ENCODE measurements at places on chromosomes 5 and 9. TPM values are rescaled to one million over a fixed set of nuclear protein-coding genes. Genes with fewer than 3 reads are reported as not detected.

The PCDHGA12 gene
- 4.7 TPM for total RNA-seq

The STRBP gene
- 9.7 TPM for total RNA-seq

The TMEM232 gene
- not detected for total RNA-seq

The C5orf52 gene
- not detected for total RNA-seq

The GRM6 gene
- not detected for total RNA-seq

The GRIA1 gene
- total RNA-seq, result not detected

The SPRY4 gene
- 55.6 TPM for total RNA-seq

The ZNF366 gene
- 16.4 TPM for total RNA-seq

The TMEM171 gene
- 17.6 TPM for total RNA-seq

The DDX4 gene
- not detected for total RNA-seq

The NKD2 gene
- total RNA-seq, result 0.25 TPM

The ADCY2 gene
- total RNA-seq, result not detected

The EIF4E1B gene
- total RNA-seq, result not detected

The ZNF462 gene
- 4.6 TPM for total RNA-seq

The QRFP gene
- not detected for total RNA-seq

The ZNF454 gene
- 0.74 TPM for total RNA-seq

The WDR38 gene
- total RNA-seq, result not detected

The SLC34A1 gene
- not detected for total RNA-seq

The SPINK1 gene
- total RNA-seq, result not detected

The GRIN3A gene
- not detected for total RNA-seq

The SH2D3C gene
- 70.7 TPM for total RNA-seq

The CDH9 gene
- total RNA-seq, result not detected

The TRIM7 gene
- total RNA-seq, result 16.6 TPM

The NEUROG1 gene
- total RNA-seq, result not detected

The LRRC19 gene
- not detected for total RNA-seq

The OCLN gene
- total RNA-seq, result 0.53 TPM

The ABL1 gene
- total RNA-seq, result 33.8 TPM

The MLANA gene
- total RNA-seq, result not detected

The CDKN2A gene
- total RNA-seq, result 40.8 TPM

The ZCCHC10 gene
- 20.9 TPM for total RNA-seq

The PTCH1 gene
- total RNA-seq, result 1.7 TPM

The CCDC127 gene
- total RNA-seq, result 5.3 TPM

The CFAP90 gene
- total RNA-seq, result not detected

The SPIN1 gene
- total RNA-seq, result 28.2 TPM

The SOX30 gene
- total RNA-seq, result not detected

The CD74 gene
- 12.0 TPM for total RNA-seq

The CEL gene
- total RNA-seq, result 0.07 TPM

The TSC1 gene
- 20.8 TPM for total RNA-seq

The PCDHA12 gene
- total RNA-seq, result not detected

The ADGRD2 gene
- not detected for total RNA-seq

Measured in mammary microvascular endothelial cell (primary cell).